ENCODE measurements at places on chromosomes 5 and 9.
A peak's percentile ranks its signal among the peaks of the same experiment; 100 is the strongest.

DNA sequence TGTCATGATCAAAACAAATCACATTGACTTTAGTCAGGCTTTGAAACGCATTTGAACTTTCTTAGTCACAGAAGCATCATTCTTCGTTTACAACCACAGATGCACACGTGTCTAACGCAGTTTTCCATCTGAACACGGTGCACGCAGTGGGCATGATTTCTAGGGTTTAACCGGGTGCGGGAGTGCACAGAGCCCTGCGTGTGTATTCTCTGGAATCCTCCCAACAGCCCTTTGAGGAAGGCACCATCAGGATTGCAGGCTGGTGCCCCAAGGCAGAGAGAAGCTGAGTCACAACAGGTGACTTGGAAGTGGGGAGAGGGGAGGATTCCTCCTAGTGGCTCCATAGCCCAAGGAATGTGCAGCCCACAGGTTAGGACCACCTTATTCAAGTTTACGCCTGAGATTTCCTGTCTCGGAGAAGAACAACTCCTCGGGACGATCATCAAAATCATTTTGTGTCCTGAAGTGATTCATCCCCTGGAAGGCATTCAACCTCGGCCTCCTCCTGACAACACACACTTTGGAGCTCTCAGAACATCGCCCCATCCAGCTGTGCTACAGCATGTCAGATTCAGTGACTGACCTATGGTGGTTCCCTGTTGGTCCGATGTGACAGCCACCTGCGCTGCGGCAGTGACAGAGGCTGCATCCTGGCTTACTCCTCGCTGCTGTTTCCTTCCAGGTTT, 13.1 kb downstream of the ROPN1L start:
- DNase-seq: peak; percentile 58

DNA sequence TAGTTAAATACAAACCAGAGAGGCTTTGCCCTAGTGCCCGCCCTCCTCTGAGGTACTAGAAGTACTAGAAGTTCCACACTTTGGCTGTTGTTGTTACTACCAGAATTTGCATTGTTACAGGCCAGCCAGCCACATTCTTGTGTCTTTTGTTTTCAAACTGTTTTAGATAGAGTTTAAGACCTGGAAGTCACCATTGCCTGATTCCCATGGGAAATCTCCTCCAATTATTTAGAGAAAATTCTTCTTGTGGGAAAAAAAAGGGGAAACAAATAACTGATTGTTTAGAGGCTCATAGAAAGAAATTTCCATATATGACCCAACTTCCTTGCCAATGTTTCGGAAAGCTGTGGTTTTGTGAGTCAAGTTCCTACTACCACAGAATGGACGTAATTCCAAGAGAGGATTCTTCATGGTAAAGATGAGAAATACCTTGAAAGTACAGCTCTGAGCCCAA, 252.2 kb downstream of the GOLPH3 start:
- peak; percentile 62 for DNase-seq

DNA sequence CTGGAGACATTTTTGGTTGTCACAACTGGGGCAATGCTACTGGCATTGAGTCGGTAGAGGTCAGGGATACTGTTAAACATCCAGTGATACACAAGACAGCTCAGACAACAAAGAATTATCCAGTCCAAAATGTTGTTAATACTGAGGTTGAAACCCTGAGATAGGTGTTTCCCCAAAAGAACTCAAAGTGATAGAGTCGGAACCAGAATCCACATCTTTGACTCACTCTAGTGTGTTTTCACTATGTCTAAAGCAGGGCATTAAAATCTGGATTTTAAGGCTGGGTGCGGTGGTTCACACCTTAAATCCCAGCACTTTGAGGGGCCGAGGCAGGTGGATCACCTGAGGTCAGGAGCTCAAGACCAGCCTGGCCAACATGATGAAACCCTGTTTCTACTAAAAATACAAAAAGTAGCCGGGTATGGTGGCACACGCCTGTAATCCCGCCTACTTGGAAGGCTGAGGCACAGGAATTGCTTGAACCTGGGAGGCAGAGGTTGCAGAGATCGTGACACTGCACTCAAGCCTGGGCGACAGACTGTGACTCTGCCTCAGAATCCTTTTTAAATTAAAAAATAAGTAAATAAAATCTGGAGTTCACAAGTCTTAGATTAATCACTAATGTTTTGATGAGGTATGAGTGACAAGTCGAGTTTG, 17.0 kb downstream of the SLC31A1 start:
- no peak for DNase-seq

DNA sequence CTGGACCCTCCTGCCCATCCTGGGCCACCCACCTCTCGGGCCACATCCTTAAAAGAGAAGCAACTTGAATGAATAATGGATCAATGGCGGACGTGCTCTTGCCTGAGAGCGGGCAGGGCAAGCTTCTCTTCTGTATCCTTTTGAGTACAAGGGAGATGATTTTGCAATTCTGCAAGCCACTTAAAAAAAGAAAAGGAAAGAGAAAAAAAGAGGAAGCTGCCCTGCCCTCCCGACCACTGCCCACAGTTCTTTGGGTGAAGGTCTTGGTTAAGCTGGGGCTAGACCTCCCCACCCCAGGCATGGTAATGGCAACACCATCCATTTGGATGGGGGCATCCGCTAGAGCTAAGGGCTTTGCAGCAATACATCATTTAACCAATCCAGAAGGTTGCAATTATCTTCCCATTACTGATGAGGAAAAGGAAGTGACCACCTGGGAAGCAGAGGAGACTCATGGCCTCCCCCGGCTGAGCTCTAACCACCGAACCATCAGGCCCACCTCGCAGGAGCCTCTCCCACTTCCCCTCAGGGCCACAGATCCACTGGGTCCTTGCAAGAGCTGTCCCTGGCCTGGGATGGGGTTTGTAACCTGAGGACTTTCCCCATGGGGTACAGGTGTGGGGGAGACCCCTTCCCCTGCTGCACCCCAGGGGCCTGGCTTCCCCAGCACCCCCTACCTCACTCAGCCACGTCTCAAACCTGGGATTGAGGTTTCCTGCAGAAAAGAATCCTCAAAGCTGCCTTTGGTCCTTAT, 27.8 kb upstream of the LAMC3 start:
- DNase-seq: no peak

DNA sequence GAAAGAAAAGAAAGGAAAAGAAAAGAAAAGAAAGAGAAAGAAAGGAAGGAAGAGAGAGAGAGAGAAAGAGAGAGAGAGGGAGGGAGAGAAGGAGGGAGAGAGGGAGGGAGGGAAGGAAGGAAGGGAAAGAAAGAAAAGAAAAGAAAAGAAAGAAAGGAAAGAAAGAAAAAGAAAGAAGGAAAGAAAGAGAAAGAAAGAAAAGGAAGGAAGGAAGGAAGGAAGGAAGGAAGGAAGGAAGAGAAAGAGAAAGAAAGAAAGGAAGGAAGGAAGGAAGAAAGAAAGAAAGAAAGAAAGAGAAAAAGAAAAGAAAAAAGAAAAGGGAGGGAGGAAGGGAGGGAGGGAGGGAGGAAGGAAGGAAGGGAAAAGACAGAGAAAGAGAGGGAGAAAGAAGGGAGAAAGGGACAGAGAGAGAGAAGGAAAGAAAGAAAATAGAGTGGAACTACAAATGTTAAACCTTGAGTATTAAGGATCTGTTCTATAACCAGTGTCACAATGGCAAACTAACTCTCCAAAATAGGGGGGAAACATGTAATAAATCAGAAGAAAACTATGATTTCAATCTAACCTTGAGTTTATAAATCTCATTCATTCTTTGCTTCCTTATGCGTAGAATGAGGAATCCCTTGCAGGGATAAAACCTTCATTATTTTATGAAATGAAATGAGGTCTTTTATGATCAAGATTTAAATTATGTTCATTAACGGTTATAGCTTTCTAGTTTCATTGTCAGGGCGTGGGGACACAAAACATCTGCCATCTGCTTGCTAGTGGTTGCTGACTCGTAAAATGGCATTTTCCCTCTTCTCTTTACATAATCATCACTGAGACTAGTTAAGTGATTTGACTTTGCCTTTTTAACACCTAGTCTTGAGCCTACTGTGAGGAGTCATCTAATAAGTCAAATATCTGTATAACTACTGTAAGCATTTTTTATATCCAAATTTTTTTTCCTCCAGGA, 40.7 kb upstream of the RAD23B start:
- DNase-seq: no peak

GRCh38 chr5:93902288-93902687, 160.9 kb upstream of the POU5F2 start:
- DNase-seq: no peak

DNA sequence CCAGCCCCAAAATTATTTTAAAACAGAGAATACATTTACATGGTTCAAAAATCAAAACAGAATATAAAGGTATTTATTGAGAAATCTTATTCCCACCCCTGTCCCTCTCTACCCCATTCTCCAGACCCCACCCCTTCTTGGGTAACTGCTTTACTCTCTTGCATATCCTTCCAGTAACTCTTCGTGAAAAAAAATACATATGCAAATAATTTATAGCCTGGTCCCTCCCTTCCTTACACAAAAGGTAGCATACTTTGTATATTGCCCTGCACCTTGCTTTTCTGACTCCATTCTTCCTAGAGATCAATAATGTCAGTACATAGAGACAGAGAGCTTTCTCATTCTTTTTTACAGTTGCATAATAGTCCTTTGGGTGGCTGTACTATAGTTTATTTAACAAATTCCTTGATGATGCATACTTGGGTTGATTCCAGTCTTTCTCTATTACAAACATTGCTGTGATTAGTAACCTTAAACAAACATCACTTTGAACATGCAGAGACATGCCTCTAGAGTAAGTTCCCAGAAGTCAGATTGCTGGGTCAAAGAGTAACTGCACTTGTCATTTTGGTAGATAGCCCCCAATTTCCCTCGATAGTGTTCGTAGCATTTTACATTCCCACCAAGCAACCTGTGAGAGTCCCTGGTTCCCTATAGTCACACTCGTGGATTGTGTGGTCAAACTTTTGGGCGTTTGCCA, 47.9 kb downstream of the STOM start:
- peak; percentile 88 for DNase-seq

GRCh38 chr9:92254381-92255337, 38.8 kb downstream of the IARS1 start:
- no peak for DNase-seq

DNA sequence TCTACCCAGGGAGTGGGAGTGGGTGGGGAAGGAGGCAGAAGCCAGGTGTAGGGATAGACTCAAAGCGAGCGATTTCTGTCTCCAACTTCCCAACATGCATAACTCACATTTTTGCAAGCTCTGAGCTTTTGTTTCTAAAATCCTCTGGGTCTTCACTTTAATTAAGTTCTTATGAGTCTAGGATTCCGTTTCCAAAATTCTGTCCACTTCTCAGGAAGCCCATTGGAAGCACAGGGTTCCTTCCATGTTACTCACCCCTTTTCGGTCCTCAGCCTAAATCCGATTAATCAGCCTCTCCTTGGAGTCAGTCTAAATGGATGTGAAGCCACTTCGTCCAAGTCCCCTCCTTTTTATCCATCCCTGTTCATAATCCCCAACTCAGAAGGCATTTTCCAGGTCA, 1.4 kb downstream of the GPX3 start:
- no peak for DNase-seq

- DNase-seq: no peak
Observed at GRCh38 chr5:54289769-54290168, 20.6 kb downstream of the ARL15 start.

DNA sequence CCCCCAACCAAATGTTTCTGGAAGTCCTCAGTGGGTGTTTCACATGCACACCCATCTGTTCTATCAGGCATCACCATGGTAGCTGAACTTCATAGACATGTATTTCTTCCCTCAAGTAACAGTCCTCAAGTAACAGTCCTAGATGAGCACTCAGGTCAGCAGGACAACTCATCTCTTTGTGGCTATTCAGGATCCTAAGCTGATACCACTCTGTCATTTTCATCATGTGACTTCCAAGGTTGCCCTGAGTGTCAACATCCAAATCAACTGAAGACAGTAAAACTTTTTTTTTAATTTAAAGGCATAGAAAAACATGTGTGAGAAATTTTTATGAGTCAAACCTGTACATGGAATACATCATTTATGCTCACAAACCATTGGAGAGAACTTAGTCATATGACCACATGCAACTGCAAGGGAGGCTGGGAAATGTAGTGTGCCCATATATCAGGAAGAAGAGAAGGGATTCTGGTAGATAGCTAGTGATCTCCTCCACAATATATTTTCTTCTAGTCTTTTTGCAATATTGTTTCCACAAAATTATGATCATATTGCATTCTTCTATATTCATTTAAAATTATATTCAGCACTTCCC, 64.2 kb upstream of the FST start:
- DNase-seq: no peak

DNA sequence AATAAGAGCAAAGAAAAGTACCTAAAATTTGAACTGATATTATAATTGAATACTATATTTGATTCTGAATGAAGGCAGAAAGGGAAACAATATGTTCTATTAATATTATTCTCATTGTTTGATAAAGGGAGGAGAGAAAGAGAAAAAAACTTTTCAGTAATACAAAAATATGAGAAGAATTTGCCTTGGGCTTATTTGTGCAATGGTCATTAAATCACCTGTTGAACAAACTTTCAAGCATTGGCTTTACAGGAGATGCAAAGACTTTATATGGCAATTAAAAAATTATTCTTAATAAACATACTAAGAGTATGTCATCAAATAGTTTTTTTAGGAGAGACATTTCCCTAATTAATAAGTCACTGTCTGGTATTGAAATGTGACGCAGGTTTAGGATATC, 85.0 kb downstream of the CSNK1G3 start:
- no peak for DNase-seq

DNA sequence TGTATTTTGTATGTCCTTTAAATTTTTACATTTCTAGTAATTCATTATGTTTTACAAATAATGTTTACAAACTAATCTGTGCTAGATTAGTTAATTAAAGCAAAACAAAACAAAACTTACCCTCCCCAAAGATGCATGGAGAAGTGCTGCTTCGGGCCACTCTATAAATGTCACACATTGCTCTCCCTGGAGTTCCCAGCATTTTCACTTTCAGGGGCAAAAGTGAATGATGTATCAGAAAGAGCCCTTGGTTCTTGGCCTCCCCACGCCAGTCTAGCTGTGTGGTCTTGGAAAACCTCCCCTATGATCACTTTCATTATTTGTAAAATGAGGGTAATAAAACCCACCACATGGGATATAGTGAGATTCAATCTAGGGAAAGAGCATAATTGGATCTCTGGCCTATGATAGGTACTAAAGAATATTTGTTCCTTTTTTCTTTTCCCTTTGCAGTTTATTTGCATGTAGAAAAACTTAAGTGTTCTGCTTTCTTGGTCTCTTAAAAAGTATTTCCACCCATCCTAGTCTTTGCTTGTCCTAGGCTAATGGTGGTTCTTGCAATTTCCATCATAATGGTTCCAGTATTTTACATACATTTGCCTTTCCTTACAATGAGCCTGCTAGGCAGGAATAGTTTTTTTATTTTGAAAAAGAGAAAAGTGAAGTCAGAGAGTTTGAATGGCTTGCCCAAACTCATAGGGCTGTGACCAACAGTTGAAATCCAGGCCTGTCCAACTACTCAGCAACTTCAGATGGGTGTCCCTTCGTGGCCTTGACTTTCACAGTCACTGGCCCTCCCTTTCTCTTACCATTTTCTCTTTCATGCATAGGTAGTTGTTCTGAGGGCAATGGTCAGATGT, 184.5 kb upstream of the KLF4 start:
- no peak for DNase-seq
